Neuronal stem cell (in vitro differentiated cells): ENCODE measurements at places on chromosomes 7 and 10.

GRCh38 chr10:115921795-115922194 is 351.2 kb downstream of the GFRA1 start:
- DNase-seq = no peak

GRCh38 chr10:125016611-125017202 is 74.8 kb downstream of the ZRANB1 start:
- no peak for DNase-seq

DNA sequence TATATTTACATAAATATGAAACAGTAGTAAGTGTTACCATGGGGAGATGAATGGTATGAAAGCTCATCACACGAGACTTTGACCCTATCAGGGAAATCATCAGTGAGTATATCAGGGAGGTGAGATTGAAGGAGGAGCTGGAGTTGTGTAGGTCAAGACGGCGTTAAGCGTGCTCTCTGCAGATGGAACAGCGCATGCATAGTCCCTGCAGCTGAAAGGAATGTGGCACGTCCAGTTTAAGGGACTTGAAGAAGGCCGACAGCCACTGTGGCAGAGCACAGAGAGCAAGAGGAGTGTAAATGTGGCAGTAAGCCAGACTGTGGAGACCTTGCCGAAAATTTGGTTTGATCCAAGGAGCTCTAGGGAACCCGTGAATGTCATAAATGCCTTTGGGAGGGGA is 38.9 kb downstream of the POU6F2 start:
- DNase-seq = no peak

DNA sequence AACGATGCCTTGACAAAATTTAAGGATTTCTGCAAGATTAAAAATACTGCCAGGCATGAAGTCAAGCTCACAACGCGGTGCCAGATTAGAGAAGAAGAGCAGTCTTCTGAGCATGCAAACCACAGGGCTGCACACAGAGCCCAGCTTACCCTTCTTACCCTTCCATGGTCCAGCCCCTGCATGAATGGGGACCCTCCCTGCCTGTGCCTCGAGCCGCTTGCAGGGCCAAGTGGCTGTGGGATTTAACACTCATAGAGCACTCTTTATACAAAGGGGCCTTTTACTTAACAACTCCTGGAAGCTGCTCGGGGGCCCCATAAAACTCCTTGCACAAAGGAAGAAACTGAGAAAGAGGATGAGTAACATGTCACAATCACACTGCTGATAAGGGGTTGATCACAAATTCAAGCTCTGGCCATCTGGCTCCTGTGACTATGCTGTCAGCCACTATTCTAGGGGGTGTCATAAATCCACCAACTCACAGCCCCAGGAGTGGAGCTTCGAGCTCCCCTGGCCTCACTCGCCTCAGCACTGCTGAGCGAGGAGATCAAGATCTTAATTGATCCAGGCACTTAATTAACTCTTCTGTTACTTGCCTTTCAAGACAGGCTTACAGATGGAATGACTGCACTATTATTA is 514.8 kb downstream of the TNS3 start:
- DNase-seq = no peak

- DNase-seq = no peak
These were observed 222.5 kb upstream of the LRRN3 start for GRCh38 chr7:110868458-110868857.

GRCh38 chr10:76403912-76404311 is 972.5 kb downstream of the LRMDA start:
- DNase-seq = no peak

GRCh38 chr10:131860806-131861440 is 39.9 kb upstream of the PPP2R2D start:
- DNase-seq = no peak

GRCh38 chr7:107998150-107998549 is 4.8 kb downstream of the LAMB1 start:
- no peak for DNase-seq

- no peak for DNase-seq
These were observed 90.1 kb downstream of the CYP51A1 start for GRCh38 chr7:92044148-92044547.

GRCh38 chr10:77576444-77577032 is 61.1 kb downstream of the KCNMA1 start:
- no peak for DNase-seq

DNA sequence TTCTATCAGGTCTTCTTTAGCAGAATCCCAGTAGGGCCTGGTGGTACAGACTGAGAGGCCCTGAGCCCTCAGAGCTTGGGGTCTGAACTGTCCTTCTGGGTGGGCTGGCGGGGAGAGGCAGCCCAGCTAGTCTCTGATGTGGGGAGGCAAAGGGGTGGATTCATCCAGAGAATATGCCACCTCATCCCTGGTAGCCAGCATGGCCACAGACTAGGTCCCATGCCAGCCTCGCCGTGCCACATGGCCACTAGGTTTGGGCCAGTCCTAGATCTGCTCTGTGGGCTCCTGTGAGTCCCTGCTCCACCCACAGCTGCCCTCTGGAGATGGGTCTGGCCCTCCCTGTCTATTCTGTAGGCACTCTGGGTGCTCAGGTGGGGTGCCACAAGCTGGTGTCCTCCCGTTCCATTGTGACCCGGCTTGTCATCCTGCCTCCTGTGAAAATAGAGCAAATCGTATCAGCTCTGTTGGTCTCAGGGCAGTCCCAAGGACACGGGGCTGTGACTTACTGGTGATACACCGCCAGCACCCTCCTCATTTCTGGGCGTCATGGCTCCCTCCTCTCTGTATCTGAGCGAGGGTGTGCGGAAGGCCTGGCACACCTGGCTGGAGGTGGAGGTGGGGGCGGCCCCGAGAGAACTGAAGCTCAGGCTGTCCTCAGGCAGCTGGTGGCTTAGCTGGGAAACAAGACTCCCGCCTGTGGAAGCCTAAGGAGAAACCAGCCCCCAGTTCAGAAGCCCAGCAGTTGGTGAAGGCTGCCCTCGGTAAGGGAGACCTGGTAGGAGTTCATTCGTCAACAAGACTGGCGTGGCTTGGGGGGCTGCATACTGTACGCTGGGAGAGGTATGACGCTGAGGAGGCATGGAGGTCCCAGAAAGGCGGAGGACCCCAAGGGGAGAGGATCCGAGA is 33.3 kb downstream of the UNC5B start:
- DNase-seq = no peak

DNA sequence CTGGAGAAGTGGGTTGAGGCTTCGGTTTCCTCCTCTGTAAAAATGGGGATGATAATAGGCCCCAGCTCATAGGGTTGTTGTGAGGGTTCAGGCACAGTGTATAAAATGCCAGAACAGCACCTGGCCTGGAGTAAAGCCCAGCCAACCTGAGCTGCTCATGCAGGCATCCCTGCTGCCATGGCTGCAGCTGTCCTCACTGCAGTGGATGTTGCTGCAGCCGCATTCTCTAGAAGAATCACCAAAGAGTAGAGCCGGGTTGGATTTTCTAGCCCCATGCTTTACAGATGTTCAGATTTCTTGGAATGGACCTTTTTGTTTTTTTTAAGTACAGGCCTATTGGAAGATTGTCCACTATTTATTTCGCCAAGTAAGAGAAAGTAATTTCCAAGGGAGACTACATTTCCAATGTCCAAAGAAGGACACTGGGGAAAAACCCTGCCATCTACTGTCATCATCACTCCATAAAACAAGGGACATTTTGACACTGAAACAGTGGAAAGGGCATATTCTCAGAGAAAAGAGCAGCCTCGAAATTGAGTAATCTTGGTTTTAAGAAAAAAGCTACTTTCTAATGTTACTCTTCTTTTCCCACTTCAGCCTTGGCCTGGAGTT is 147.5 kb upstream of the TCF7L2 start:
- no peak for DNase-seq

- no peak for DNase-seq
These were observed 509.7 kb upstream of the PODXL start for GRCh38 chr7:132065989-132066603.

DNA sequence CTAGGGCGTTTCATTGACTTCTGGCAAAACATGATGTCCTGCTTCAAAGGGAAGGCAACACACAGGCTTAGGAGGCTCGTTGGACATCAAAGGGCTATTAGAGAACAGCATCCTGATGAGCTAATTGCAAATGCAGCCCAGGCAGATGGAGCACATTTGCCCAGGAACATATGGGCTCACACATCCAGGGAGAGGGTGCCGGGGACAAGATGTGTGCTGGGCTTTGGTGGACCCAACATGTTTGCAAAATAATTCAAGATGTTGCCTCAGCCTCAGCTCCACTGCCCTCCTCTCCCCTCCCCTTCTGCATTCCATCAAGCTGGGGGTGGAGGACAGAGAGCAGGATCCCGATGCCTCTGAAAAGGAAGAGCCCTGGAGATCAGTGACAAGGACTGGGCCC is 217.1 kb upstream of the ZMIZ1 start:
- no peak for DNase-seq

DNA sequence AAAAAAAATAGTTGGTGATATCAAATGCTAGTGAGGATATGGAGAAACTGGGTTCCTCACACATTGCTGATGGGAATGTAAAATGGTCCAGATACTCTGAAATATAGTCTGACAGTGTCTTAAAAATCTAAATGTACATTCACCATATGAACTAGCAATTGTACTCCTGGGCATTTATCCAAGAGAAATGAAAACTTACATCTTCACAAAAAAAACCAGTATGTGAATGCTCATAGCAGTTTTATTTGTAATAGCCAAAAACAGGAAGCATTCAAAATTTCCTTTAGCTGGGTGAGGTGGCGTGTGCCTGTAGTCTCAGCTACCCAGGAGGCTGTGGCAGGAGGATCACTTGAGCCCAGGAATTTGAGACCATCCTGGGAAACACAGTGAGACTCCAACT is 2.1 kb upstream of the SSC4D start:
- DNase-seq = no peak

DNA sequence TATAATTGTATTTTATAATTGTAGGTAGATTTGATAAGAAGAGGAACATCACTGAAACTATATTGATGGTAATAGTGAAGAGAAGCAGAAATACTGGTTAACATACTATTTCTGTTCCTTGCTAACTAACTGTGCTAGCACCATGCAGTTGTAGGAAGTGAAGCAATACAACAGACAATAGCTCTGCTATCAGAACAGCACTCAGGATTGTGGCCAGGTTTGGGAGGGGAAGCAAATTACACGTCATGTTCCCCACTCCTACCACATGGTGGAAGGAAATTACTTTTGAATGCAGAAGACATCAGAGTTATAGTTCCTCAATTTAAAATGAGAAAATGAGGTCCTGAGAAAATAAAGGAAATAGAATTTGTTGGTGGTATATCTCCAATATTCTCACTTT is 151.1 kb downstream of the DGKB start:
- no peak for DNase-seq

- DNase-seq = no peak
These were observed 325.8 kb upstream of the ZMIZ1 start for GRCh38 chr10:78742730-78743615.

- peak; percentile 31 for DNase-seq
These were observed 47.3 kb upstream of the INSYN2A start for GRCh38 chr10:127243490-127244272.

- no peak for DNase-seq
These were observed 92.9 kb upstream of the ADAM12 start for GRCh38 chr10:126481181-126481580.

- DNase-seq = no peak
These were observed 441.9 kb upstream of the NPVF start for GRCh38 chr7:25669961-25670841.

DNA sequence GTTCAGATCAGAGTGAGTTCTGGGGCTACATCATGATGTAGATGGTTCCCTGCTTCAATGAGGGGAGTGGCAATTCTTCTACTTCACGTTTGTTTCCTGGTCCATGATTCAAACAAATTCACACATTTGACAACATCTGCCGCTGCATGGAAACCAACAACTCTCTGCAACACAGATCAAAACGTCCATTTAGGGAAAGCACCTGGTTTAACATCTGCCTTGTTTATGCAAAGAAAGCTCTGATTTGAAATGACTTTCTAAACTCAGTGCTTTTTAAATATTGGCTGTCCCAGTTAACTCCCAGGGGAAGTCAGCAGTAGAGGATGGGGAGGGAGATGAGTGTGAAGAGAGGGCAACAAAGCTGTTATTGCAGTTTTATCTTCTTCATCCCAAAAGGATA is 93.8 kb downstream of the GAD2 start:
- DNase-seq = no peak

- no peak for DNase-seq
These were observed 35.4 kb downstream of the JMJD1C start for GRCh38 chr10:63430091-63430998.

DNA sequence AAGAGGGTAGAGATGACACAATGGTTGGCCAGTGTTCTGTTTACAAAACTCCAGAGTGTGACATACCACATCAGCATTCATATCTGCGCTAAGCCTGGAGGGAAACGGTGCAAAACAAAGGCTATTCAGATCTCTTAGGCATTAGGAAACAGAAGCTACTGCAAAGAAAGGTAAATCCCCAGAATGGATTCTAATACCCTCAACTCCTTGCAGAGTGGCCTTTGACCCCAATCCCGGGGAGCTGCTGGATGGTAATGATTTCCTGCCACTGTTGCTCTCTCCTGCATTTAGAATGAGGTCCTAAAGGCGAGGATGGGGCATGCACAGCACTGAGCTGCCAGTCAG is 65.2 kb downstream of the AOAH start:
- peak; percentile 89 for DNase-seq

DNA sequence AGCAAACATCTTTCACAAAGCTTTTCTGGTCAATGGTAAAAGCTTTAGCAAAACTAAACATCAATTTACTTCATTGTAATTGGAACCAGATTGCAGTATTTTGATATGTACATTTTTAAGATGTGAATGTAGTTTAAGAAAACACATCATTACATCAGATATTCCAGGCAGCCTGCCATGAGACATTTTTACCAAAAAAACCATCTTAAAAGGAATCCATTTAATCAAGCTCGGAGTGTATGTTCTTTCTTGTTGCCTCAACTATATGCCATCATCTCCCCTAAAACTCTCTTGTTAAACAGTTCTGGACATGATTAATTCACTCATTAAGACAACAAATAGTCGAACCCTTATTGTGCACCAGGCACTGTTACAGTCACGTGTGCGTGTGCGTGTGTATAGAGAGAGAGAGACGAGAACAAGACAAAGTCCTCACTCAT is 97.5 kb downstream of the UBE2H start:
- no peak for DNase-seq

GRCh38 chr7:73881352-73882046 is 20.5 kb downstream of the TMEM270 start:
- no peak for DNase-seq

DNA sequence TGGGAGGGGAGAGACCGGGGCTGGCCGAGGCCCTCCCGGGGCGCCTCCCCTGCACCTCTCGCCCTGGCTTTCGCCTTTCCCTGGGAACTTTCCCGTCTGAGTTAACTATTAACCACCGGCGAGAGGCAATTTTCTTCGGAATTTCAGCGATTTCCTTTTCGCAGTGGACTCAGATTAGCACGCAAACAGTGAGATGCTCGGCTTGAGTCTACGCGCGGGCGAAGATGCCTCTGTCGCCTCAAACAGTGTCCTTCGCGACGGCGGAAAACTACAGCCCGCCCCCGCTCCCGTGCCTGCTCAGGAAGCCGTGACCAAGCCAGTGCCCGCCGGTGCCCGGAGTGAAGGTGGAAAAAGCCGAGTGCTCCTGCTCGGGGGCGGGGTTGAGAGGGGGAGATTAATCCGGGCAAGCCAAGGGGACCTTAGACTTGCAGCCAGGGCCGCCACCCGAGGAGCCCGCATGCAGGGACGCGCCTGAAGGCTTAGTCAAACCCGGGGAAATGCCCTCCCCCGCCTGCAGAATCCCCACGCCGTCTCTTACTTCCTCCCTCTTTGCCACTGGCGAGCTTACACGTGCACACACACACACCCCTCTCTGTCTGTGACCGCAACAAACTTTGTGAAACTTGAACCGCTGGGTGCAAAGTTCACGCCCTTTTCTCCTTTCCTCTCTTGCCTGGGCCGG is 14.5 kb upstream of the PAX2 start:
- DNase-seq = no peak

- DNase-seq = peak; percentile 43
These were observed 171.2 kb downstream of the PRKAG2 start for GRCh38 chr7:151705636-151706276.

- no peak for DNase-seq
These were observed 9.9 kb downstream of the BAZ1B start for GRCh38 chr7:73512018-73512780.
